Left cardiac atrium (tissue), 4 donors: ENCODE measurements at places on chromosomes 3 and 15. TPM values are rescaled to one million over a fixed set of nuclear protein-coding genes. Genes with fewer than 3 reads are reported as not detected.

The SLC28A1 gene
- 0.18 TPM for total RNA-seq

The WNT5A gene
- 6.2 TPM for total RNA-seq

The GOLGA6B gene
- total RNA-seq: not detected

The P2RY1 gene
- total RNA-seq: 2.8 TPM

The SERPINI2 gene
- total RNA-seq: 1.1 TPM

The LRTM1 gene
- total RNA-seq: not detected

The GOLGA6L4 gene
- total RNA-seq: 1.1 TPM

The BSN gene
- total RNA-seq: 0.39 TPM

The RGMA gene
- total RNA-seq: 10.2 TPM

The NRG4 gene
- total RNA-seq: 0.29 TPM

The ZDHHC23 gene
- 2.2 TPM for total RNA-seq

The GPR160 gene
- total RNA-seq: 1.6 TPM

The HEG1 gene
- 120 TPM for total RNA-seq

The WDR76 gene
- total RNA-seq: 4.3 TPM

The IMPG2 gene
- total RNA-seq: 0.18 TPM

The EMC7 gene
- total RNA-seq: 88.7 TPM

The XIRP1 gene
- 242 TPM for total RNA-seq
